ENCODE measurements at places on chromosomes 2 and 18. TPM values are rescaled to one million over a fixed set of nuclear protein-coding genes. Genes with fewer than 3 reads are reported as not detected.

- no peak for DNase-seq
- H3K27me3 ChIP-seq, result no peaks in the 10 kb centered on the region
- no peaks in the 10 kb centered on the region for H3K4me1 ChIP-seq
- H3K36me3 ChIP-seq, result no peaks in the 10 kb centered on the region
- no peak overlapping the region for H3K27ac ChIP-seq
These were observed 6.3 kb downstream of the LOXHD1 start for GRCh38 chr18:46650681-46651080.

DNA sequence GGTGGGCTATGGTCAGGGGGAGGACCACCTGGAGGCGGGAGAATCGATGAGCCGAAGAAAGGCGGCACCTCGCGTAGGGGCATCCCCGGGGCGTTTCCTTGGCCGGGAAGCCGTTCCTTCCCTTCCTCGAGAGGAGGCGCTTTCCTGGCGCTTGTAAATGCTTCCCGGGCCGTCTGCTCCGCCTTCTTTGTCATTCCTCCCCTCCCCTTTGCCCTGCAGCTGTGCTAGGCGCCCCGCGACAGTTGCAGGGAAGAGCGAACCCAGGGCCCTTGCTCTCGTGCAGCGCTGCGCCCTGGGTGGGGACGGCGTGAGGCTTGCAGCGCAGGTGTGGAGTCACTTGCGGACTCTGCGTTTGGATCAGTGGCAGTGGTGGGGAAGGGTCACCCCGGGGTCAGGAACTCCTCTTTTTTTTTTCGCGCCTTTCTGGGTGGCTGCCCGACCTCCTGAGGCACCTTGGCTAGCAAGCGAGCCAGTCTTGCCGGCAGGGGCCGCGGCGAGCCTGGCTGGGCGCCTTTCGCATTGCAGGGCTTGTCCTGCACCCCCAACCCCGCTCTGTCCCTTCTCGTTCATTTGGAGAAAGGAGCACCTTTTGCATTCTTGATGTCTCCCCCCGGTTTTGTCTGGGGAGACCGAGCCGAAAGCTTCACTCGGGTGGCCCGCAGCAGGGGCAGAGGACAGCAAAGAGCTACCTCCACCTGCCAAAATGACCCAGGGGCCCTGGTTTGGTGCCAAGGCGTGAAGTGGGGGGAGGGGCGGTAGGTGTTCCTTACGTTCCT is 858 bp downstream of the KCNS3 start:
- H3K27me3 ChIP-seq, result peaks cover 7% of the 10 kb centered on the region

GRCh38 chr18:57258131-57258777 is 94.1 kb upstream of the ST8SIA3 start:
- no peak overlapping the region for H3K4me3 ChIP-seq
- no peaks in the 10 kb centered on the region for H3K36me3 ChIP-seq
- no peak for DNase-seq
- no peak overlapping the region for H3K27ac ChIP-seq
- H3K4me1 ChIP-seq, result no peaks in the 10 kb centered on the region
- no peaks in the 10 kb centered on the region for H3K27me3 ChIP-seq

DNA sequence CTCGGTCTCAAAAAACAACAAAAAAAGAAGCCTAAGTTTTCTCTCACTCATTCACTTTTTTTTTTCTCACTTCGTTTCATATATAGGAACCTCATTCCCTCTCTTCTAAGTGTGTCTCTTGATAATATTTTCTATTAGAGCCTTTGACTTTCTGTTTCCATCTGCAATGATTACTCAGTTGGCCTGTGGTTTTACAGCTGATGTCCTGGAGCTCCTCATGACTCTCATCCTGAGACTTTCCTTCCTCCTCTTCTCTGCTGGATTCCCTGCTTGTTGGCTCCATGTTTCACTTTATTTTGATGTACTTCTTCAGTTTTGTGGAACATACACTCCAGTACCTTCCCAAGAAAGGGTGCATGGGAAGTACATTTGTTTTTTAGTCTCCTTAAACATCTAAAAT is 154.2 kb upstream of the GATA6 start:
- no peaks in the 10 kb centered on the region for H3K36me3 ChIP-seq
- no peaks in the 10 kb centered on the region for H3K4me1 ChIP-seq
- no peak for DNase-seq
- no peak overlapping the region for H3K27ac ChIP-seq

The SIGLEC15 gene
- total RNA-seq, result 1.9 TPM

The DHRS9 gene
- 135 TPM for total RNA-seq

The NT5DC4 gene
- total RNA-seq, result not detected

The HNRNPA3 gene
- total RNA-seq, result 28.1 TPM

The ITGB6 gene
- 0.30 TPM for total RNA-seq

All from right atrium auricular region (tissue), 2 donors.